Renal pelvis (tissue), 12 donors: ENCODE measurements at places on chromosomes 11 and 22. TPM values are rescaled to one million over a fixed set of nuclear protein-coding genes. Genes with fewer than 3 reads are reported as not detected.

The PIWIL4 gene
- 3.7 TPM for polyA plus RNA-seq

DNA sequence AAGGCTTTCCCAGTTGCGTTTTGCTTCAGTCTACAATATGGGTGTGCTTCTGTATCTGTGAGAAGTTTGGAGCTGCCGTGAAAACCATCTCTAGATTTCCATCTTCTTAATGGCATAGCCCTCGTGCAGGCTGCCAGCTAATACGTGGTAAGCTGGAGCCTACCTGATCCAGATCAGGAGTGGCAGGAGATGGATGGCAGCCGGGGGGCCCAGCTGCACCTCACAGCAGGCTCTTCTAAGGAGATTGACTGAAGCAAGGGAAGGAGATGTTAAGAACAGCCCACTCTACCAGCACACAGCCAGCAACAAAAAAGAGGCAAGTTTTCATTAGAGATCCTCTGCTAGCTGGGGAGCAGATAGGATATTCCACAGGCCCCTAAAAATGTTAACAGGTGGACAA lies 115.5 kb downstream of the MSANTD4 start:
- DNase-seq: no peak

The SF1 gene
- polyA plus RNA-seq: 492 TPM

GRCh38 chr11:118922745-118923627 lies 2.7 kb downstream of the BCL9L start:
- DNase-seq: no peak

The HBE1 gene
- polyA plus RNA-seq: 10.5 TPM

GRCh38 chr22:44351685-44352377 lies 39.1 kb upstream of the SHISAL1 start:
- peak; percentile 58 for DNase-seq

DNA sequence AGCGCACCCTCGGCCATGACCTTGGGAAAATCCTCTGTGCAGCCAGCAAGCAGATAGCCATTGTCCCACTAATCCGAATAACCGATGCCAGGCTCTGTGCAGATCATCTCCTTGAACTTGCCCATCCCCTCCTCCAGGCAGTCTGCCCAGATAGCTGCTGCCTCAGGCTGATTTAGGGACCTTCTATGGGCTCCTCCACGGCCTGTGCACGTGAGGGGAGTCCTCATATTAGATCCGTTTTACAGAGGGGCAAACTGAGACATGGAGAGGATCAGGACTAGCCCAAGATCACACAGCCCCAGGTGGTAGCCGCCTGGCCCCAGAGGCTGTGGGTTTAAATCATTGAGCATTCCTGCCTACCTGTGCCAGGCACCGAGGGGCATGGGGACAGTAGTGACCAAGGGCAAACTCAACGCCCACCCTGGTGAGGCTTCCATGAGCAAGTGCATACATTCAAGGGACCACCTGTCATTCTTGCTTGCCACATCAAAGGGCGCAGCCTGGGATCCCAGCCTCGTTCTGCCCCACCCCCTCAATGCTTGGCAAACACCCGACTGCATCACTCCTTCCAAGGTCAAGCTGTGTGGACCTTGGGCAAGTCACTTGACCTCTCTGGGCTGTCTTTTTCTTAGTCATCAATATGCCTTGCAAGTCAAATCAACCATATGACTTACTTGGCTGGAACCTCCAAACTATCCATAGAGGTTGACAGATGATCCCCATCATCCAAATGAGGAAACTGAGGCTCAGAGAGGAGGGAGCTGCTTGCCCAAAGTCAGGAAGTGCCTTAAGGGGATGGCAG lies 131.6 kb downstream of the MN1 start:
- DNase-seq: no peak

- DNase-seq: no peak
Observed at GRCh38 chr22:42651134-42651533, 1.9 kb upstream of the CYB5R3 start.

DNA sequence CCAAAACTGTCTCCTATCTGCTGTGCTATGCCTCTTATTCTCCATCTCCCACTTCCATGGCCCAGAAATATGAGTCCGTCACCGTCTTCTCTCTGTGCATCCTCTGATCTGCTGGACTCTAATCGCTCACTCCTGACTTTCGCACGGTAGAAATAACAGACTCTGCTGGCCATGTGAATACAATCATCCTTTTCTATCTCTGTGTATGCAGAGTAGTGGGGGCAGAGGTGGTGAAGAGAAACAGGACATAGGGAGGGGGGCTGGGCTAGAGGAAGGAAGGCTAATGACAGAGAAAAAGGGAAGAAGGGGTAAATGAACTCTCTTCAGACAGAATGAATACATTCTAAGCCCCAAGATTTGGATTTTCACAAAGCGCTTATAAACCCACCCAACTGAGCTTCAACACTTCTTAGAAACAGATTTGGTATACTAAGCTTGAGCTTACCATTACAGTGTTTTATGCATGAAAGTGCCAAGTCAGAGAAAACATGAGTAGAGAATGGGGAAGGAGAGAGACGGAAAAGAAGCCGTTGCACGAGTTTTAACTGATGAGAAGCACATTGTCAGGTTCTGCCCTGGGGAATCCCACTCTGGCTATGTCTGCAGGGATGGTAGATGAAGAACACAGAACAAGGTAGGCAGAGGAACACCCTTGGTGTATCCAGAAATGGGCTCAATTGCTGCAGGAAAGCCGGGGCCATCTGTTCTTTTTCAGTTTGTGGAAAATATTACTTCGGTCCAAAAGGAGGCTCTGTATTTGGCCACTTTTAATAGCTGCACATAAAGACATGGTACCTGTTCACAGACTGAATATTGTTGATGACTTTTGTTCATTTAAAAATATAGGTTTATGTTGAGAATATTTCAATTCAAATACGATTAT lies 324.7 kb downstream of the ETS1 start:
- DNase-seq: no peak

The OR52B6 gene
- not detected for polyA plus RNA-seq

The OR2AG1 gene
- polyA plus RNA-seq: 0.09 TPM

The TREH gene
- 2.6 TPM for polyA plus RNA-seq

- no peak for DNase-seq
Observed at GRCh38 chr22:39301926-39302325, 17.5 kb downstream of the RPL3 start.

DNA sequence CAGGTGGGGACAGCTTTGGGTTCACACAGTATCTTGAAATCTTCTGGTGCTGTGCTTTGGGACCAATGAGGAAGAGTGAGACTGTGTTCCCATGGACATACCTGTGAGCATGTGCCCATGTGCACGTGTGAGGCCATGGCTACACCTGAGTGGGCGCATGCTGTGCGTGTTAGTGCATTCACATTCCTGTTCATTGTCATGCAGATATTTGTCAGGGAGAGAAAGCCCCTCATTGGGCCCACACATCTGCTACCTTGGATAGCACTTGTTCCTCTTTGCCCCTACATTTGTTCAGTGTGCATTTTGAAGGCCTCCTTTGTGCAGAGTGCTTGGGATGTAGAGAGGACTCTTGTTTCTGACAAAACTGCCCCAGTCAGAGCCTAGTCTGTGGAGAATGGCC lies 154.3 kb upstream of the E2F8 start:
- no peak for DNase-seq

DNA sequence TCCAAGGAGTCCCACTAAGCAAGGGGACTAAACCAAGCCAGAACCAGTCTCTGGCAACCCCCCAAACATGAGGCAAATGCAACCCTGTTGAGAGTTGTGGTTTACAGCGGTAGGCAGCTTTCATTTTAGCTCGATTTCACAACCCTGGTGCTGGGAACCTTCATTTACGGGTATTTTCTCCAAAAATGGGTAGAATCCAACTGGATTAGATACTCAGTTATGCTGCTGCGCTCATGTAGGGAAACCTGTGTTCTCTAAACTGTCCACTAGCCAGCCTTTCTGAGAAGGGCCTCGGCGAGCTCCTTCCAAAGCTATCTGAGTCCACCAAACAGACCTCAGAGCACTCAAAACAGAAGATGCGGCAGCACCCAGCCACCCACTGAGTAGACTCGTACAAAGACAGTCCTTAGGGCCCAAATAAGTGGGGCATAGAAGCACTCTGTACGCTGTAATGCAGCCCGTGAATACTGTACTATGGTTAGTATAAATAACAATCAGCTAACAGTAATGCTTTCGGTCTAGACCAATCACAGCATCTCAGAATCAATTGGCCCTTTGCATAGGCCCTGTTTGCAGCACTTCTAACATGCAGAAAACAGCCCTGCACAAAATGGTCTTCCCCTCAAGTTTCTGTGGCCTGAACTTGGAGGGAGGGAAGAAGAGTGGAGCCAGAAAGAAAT lies 104.7 kb downstream of the ETS1 start:
- no peak for DNase-seq

- DNase-seq: no peak
Observed at GRCh38 chr22:44947049-44947448, 62.8 kb downstream of the PHF21B start.

DNA sequence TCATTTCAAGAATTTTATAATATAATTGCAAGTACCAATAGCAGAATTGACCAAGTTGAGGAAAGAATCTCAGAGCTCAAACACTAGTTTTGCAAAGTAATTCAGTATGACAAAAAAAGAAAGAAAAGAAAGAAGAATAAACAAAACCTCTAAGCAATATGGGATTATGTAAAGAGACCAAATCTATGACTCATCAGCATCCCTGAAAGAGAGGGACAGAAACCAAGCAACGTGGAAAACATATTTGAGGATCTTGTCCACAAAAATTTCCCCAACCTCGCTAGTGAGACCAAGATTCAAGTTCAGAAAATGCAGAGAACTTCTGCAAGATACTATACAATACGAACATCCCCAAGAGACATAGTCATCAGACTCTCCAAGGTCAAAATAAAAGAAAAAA lies 203.7 kb upstream of the DDI1 start:
- DNase-seq: no peak

- DNase-seq: no peak
Observed at GRCh38 chr11:74701351-74701750, 29.9 kb downstream of the CHRDL2 start.

DNA sequence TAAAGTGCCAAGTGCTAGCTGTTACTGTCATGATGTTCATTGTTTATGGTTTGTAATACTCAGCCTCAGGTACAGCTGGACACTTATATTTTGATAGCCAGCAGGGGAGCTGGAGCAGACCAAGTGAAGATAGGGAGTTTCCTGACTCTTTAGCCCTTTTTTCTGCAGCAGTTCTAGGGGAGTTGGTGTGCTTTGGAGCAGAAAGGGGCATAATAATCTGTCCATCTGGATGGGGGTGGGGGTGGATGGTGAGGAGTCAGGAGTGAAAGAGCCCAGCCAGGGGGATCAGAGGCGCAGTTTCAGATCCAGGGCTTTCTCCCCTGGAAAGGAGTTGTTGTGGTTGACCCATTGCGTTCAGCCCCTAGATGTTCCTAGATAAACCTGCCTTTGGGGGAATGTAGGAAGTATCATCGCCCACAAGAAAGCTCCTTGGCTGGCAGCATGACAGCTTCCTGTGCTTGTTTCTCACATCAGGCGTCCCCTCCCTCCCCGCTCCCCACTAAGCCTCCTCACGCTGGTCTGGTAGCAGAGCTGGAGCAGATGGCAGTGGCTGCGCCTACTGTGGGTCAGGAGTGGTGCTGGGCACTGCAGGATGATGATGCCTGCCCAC lies 41.9 kb downstream of the MED15 start:
- no peak for DNase-seq

GRCh38 chr11:107359701-107360100 lies 97.9 kb downstream of the CWF19L2 start:
- DNase-seq: no peak

- no peak for DNase-seq
Observed at GRCh38 chr22:25490896-25491295, 73.6 kb upstream of the GRK3 start.

DNA sequence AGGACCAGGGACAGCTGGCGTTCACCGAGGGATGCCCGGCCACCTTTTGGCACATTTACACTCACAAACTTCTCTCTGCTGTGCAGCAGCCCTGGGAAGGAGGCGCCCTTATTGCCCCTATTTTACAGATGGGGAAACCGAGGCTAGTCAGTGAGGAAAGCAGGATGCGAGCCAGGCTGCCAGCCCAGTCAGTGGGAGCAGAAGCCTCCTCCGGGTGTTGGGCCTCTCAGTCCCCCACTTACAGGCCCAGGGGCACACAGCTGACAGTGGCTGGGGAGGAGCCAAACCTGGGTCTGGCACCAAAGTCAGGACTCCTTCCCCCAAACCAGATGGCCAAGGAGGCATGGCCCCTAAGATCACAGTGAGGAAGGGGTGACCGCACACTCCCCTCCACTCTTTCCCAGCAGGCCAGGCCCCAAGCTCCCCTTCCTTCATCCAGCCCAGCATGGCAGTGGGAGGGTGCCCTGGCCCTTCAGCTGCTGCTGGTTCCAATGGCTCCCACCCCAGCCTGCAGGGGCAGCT lies 121.4 kb upstream of the ANO1 start:
- no peak for DNase-seq

- no peak for DNase-seq
Observed at GRCh38 chr11:119445379-119445778, 22.4 kb upstream of the THY1 start.

- DNase-seq: no peak
Observed at GRCh38 chr11:118842369-118842768, 41.3 kb upstream of the CXCR5 start.

- DNase-seq: no peak
Observed at GRCh38 chr11:117520201-117520600, 192.5 kb downstream of the CEP164 start.

The CHKB gene
- 109 TPM for polyA plus RNA-seq

GRCh38 chr11:11476499-11476898 lies 123.4 kb upstream of the CSNK2A3 start:
- DNase-seq: peak; percentile 78

- DNase-seq: no peak
Observed at GRCh38 chr11:118239509-118240205, 12.5 kb downstream of the MPZL3 start.

GRCh38 chr11:134581121-134581626 lies 169.1 kb upstream of the B3GAT1 start:
- no peak for DNase-seq

The ANO9 gene
- polyA plus RNA-seq: 14.2 TPM

GRCh38 chr22:35076630-35077029 lies 10.7 kb downstream of the ISX start:
- DNase-seq: no peak

The PNPLA5 gene
- 0.13 TPM for polyA plus RNA-seq

The HORMAD2 gene
- polyA plus RNA-seq: not detected

DNA sequence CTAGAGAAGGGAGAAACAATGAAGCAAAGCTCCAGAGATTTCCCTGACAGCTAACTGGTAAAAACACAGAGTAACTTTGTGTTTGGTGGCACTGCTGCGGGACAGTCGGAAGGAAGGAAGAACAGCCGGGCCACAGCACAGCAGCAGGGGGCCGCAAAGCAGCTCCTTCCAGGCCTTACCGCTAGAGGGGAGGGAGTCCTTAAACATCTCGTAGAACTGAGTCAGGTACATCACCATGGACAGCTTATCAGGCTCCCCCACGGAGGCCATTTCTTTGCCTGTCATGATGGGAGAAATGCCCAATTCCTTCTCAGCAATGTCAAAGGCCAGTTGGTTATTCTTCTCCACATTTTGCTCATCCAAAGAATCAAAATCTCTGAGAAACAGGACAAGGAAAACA lies 114.6 kb upstream of the BID start:
- no peak for DNase-seq

- no peak for DNase-seq
Observed at GRCh38 chr11:105609341-105609781, 512 bp upstream of the GRIA4 start.

The PAK1 gene
- 98.1 TPM for polyA plus RNA-seq

GRCh38 chr11:108501396-108501795 lies 3.2 kb upstream of the POGLUT3 start:
- DNase-seq: no peak
